ENCODE measurements at places on chromosomes 2 and 18.

DNA sequence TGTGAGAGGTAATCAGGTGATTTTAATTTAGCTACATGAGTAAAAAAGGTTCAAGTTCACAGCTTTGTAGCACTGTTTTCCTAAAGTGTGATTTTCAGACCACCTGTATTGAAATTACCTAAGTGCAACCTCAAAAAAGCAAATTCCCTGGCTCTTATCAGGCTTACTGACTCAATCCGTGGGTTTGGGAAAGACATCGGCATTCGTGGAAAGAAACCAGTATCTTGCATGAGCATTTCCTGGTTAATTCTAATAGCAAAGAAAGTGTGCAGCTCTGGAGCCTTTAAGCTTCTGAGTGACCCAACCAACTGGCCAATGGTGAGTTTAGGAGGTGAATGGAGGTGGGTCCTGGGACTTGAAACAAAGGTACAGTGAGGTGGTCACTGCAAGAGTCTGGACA lies 300.9 kb downstream of the NBAS start:
- no peak for DNase-seq

GRCh38 chr2:678964-679363 lies 1.8 kb upstream of the TMEM18 start:
- no peak for DNase-seq

DNA sequence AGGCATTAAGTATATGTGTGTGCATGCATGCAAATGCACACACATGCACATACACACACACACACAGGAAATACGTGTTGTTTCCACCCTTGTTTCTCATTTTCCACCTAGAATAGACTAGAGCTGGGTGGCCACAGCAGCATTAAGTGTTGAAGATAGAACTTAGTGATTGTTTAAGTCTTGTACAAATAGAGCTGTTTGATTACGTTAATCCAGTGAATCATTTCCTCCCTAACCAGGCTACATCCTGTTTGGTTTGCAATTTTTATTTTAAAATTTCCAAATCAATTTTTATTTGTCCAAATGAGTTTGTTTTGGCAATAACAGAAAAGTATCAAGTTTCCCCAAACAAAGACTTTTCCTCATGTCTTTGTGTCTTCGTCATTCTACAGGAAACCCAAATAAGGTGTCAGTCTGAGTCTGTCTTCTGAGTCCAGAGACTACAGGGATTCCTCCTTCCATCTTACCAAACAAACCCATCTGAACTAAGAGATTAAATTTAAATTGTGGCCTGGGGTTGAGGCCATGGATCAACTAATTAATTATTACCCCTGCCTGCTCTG lies 74.6 kb upstream of the GALNT5 start:
- peak; percentile 95 for DNase-seq

GRCh38 chr2:144516981-144517865 lies 2.7 kb downstream of the ZEB2 start:
- peak; percentile 43 for DNase-seq

All from PC-3 (cell line).